ENCODE measurements at places on chromosomes 2 and 18. TPM values are rescaled to one million over a fixed set of nuclear protein-coding genes. Genes with fewer than 3 reads are reported as not detected.

GRCh38 chr2:238287737-238288649, at the start of gene PER2:
TSS of gene PER2 (minus strand) at chr2:238288610. CDS start at chr2:238277936, 10,674 bp downstream.
- DNase-seq: no peak
- peak within 1 kb of the TSS; percentile 89 for H3K27ac ChIP-seq
- H3K36me3 ChIP-seq: no peaks in the 10 kb centered on the region
- H3K4me3 ChIP-seq: peak within 1 kb of the TSS; percentile 85

DNA sequence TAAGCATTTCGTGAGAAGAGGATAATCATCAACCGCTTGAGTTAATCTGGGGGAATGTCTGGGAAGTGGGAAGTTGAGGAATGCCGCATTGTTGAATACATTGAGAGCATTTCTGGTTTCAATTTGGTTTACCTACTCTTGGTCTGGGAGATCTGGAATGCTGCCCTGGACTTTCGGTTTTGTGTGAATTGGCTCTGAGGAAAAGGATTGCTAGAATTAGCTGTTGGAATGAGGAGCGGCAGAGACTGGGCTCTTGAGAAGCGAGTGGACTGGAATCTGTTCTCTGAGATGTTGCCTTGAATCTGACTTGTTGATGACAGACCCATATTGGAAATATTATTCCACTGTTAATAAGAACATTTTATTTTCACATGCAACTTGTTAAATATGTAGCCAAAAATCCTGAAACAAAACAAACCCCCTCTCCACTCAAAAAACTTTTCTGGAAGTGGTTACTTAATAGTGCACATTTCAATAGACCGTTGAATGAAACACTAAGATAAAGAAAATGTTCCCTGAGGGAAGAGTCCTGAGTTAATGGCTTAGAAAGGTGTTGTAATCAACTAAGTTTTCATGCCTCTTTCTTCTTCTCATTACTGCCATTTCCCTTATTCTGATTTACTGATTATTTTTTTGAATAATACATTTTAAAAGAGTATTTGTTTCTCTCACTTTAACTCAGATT, 50.8 kb downstream of the PTPRM start:
- DNase-seq: peak; percentile 76
- no peaks in the 10 kb centered on the region for H3K27me3 ChIP-seq
- H3K27ac ChIP-seq: peak overlapping the region; percentile 43
- peaks cover 48% of the 10 kb centered on the region for H3K4me1 ChIP-seq

- no peak overlapping the region for H3K4me3 ChIP-seq
- H3K4me1 ChIP-seq: no peaks in the 10 kb centered on the region
- DNase-seq: no peak
- no peak overlapping the region for H3K27ac ChIP-seq
Measured at GRCh38 chr18:24112874-24113615, 25.8 kb upstream of the CABYR start.

The MLPH gene
- 464 TPM for total RNA-seq

Measured in upper lobe of left lung (tissue), 6 donors.